ENCODE measurements at places on chromosomes 11 and 22.

DNA sequence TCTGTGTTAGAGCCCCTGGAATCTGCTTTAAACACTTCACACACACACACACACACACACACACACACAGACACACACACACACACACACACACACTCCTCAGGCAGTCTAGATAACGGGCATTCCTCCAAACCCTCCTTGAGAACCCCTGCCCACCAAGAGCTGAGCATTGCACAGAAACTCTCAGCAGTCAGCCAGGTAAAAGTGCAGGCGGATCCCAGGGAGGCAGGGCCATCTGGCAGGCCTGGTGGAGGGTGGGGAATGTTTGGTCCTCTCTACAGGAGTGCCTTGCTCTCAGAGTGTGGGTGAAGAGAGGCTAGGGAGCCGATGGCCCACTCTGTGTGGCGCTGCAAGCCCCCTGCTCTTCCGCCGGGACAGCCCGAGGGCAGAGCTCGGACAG, 190.2 kb downstream of the BUD13 start:
- DNase-seq, result no peak

- peak; percentile 93 for DNase-seq
Observed at GRCh38 chr22:45552580-45553350, 50.1 kb downstream of the FBLN1 start.

DNA sequence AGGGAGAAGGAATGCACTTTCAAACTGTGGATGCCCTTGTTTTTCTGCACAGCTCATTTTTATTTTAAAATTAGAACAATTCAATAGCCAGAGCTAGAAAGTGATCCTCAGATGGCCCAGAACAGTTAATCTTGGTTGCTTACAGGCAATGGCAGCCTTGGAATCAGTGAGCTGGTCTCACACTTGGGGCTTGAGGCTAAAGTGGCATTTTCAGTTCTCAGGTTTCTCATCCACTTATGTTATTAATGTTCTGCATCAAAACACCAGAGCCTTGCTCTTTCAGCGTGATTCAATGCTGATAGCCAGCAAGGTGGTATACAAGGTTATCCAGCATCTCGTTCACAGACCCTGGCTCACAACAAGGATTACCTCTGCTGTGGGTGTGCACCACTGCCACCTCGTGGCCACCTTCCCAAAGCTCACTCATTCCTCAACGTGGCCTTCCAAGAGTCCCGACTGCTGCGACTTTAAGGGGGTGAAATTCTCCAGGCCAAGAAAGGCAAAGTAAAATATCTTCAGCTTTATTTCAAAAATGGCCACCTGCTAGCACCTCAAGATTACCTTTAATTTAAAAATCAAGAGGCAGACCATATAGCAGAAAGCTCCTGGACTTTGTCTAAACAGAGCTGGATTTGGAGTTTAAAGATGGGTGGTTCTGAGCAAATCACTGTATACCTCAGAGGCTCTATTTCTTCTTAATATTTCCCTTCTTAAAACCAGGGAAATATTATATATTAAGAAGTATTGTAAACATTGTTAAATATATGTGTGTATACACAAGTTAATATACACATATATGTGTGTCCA, 34.2 kb upstream of the FSHB start:
- peak; percentile 29 for DNase-seq

- no peak for DNase-seq
Observed at GRCh38 chr11:5705688-5706087, 16.1 kb downstream of the TRIM22 start.

DNA sequence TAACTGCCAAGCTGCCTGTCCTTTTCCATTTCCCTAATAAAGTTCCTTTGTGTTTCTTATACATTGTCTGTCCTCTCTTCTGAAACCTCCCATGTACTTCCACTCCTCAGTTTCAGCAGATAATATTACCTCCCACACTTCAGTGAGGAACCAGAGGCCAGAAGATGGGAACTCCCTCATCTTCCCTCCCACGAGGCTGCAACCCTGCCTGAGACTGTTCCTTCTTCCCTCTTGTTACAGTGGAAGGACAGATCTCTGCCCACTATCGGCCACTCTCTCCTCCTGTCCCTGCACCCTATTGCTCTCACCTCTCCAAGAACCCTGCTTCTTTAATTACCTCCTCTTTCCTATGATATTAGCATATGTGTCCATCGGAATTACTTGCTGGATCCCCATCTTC, 38.1 kb upstream of the SWAP70 start:
- peak; percentile 92 for DNase-seq

DNA sequence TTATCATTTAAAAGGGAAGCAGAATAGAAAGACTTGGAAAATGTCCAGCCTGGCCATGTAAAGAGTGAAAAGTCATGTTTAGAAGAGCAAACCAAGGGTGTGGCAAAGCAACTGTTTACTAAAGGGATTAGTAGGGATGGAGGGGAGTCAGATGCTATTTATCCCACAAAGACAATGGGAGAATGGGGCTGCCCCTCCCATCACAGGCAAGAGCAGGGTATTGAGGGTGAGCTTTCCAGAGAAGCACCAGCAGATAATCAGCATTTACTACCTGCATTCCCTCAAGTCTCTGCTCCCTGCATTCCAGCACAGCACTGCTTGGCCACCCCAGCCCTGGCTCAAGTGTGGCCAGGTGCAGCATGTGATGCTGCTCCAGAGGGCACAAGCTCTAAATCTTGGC, 18.5 kb upstream of the QSER1 start:
- no peak for DNase-seq

DNA sequence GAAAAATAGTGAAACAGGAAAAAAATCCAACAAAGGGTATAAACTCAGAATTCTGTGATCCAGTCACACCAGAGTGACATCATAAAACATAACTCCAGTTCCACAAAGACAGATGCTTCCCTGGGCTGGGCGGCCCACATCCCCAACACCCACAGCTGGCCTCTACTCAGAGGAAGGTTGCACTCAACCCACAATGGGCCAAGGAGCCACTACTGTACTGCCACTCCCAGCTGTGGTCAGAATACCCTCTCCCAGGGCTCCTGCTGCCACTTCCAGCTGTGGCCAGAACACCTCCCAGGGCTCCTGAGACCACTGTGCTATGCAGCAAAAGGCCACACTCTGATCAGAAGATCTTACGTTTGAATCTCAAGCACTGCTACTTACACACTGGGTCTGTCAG, 18.3 kb downstream of the SMCO4 start:
- peak; percentile 66 for DNase-seq

DNA sequence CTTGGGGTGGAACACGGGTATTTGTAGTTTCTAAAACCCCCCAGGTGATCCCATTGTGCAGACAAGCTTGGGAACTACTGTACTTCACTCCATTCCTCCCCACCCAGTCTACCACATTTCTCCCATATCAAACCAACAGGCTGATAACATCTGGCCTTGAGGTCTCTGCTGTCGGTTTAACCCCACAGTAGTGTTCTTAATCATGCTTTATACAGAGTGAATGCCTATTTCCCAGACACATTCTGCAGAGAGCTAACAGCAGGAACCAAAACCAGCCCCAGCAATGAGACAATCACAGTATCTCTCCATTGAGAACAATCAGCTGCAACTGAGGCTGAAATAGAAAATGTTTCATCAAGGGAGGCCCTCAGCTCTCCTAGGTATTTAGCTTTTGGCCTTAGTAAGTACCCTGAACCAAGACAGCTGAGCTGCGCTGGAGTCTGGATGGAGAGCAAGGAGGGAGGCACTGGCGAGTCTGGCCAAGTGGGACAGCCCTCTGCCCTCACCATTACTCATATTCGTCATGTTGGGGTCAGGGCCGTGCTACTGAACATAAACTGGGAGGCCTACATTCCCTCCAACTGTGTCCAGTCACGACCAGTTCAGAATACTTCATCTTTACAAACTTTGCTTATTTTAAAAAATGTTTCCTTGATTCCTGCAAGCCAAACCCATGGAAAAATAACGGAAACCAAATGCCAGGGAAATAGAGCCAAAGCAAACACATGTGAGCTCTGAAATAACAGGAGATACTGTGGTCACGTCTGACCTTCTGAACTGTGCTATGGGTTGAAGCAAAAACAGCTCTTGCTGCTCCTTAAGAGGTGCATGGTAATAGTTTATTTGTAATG, 81.0 kb downstream of the CCDC34 start:
- no peak for DNase-seq

- DNase-seq, result no peak
Observed at GRCh38 chr22:44994399-44995104, 15.3 kb downstream of the PHF21B start.

DNA sequence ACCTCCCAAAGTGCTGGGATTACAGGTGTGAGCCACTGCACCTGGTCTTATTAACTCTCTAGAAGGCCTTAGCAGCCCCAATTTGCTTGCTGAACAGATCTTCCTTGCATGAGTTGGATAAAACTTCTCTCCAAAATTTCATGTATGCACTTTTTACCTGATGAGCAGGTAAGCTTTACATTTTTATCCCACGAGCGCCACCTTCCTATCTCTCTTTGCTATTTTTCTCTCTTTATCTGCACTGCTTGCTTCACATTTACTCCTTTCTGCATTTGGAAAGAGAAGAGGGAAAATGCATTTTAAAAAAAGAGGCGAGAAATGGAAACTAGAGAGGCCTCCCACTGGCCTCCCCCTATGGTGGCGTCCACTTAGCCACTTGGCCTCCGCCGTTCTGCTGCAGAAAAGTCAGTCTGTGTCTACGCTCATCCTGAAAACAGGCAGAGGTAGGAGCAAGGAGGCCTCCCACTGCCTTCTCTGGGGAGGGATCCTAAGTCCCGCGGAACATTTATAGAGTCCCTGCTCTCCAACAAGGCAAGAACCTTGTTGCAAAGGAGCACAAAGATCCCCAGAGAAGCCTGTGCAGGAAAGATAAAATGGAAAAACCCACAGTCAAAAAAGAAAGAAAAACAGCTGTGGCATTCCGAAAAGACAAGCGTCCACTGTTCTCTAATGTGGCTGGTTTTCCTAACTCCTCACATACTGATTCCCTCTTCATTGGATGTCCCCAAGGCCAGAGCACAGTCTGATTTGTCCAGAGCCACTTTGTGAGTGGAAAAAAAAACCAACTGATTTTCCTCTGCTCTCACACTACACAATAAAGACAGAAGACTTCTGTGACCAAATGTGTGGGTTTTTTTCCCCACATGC, 62.2 kb upstream of the INCENP start:
- DNase-seq, result no peak

Measured in inflammatory macrophage (primary cell).